ENCODE measurements at places on chromosomes 2 and 18. TPM values are rescaled to one million over a fixed set of nuclear protein-coding genes. Genes with fewer than 3 reads are reported as not detected.

CCDC178 gene
- total RNA-seq, result not detected

AGAP1 gene
- total RNA-seq, result 23.2 TPM

AQP12B gene
- total RNA-seq, result not detected

DPYSL5 gene
- total RNA-seq, result 5.2 TPM

DSC2 gene
- total RNA-seq, result 1.3 TPM

TFCP2L1 gene
- total RNA-seq, result 23.9 TPM

ARHGEF4 gene
- total RNA-seq, result 9.3 TPM

SCN9A gene
- 1.9 TPM for total RNA-seq

RTP5 gene
- not detected for total RNA-seq

FOXI3 gene
- total RNA-seq, result 0.05 TPM

GCG gene
- total RNA-seq, result not detected

CHRNG gene
- total RNA-seq, result not detected

TRIM43 gene
- total RNA-seq, result not detected

CD8B gene
- total RNA-seq, result not detected

GCKR gene
- not detected for total RNA-seq
